ENCODE measurements at places on chromosomes 4 and X.
A peak's percentile ranks its signal among the peaks of the same experiment; 100 is the strongest.

GRCh38 chrX:126177133-126177840 is 11.2 kb upstream of the DCAF12L2 start:
- DNase-seq, result no peak

DNA sequence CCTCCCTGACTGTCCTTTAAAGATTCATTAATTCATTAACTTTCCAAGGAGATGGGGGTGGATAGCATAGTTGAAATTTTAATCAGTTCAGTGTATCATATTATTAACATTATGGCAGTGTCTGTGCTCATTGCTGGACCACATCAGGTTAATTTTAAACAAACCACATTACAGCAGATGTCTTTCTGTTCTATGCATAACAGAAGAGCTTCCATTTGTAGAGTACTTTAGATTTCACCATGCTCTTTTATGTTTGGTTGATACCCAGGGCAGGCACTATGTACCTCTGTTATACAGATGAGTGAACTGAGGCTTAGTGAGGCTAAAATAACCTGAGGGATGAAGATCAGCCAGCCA is 41.1 kb downstream of the AFF2 start:
- DNase-seq, result no peak

DNA sequence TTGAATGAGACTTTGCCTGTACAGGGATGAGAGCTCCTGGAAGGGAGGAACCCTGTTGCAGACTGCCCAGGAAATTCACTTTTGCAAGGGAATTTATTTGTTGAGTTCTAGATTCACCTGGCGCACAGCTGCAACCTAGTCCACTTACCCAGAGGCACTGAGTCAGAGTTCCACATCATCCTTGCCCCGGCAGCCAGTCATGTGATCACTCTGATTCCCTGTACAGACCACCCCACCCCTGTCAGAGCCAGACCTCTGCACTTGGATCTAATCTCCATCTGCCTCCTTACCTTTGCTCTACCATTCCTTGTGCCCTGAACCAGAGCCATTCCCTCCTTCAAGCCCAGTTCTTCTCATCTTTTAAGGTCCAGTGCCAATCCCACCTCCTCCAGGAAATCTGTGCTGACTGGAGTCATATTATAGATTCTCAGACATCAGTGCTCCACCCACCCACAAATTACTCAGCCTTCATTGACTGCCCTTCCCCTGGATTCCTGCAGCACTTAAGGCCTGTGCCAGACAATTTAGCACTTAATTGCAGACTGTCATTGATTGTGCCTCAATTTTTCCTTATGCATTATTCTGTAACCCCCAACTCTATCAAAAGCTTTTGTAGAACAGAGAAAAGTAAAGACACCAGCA is 84.1 kb upstream of the MAGEA4 start:
- DNase-seq, result no peak

GRCh38 chrX:49171752-49172279 is at the start of gene PLP2:
Gene PLP2, plus strand, starts transcription at chrX:49171898. Its CDS starts 103 bp downstream, at chrX:49172001.
- peak; percentile 77 for DNase-seq

GRCh38 chr4:108072300-108072699 is 82.6 kb downstream of the HADH start:
- DNase-seq, result no peak

DNA sequence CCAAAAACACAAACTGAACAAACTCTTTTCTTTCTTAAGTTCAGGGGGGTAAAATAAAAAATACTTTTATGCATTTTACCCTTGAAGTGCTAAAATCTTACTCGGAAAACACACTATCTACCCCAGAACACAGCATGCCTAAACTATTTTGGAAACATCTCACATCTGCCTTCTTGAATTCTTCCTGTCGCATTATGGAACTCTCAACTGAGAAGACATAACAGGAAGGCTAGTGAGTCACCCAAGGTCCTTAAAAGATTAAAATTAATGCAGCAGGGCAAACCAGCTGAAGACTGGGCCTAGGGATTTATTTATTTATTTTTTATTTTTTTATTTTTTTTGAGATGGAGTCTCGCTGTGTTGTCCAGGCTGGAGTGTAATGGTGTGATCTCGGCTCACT is 208.2 kb downstream of the APBB2 start:
- no peak for DNase-seq

DNA sequence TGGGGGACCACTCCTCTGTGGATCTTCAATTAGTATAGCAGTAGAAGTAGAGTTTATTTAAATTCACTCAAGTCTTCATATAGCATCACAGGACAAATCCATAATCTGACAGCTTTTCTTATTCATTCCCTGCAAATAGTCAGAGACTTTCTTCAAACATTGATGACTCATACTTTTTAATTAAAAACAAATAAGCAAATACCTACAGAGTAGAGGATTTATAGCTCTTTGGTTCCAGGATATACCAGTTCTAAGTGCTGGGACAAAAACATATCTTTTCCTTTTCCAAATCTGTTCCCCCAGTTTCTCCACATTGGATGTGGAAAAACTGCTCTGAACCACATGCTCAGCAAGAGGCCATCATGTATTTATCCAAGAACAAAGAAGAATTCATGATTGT is 24.1 kb downstream of the EMCN start:
- no peak for DNase-seq

- no peak for DNase-seq
Observed at GRCh38 chr4:148151806-148152205, 290.4 kb downstream of the NR3C2 start.

DNA sequence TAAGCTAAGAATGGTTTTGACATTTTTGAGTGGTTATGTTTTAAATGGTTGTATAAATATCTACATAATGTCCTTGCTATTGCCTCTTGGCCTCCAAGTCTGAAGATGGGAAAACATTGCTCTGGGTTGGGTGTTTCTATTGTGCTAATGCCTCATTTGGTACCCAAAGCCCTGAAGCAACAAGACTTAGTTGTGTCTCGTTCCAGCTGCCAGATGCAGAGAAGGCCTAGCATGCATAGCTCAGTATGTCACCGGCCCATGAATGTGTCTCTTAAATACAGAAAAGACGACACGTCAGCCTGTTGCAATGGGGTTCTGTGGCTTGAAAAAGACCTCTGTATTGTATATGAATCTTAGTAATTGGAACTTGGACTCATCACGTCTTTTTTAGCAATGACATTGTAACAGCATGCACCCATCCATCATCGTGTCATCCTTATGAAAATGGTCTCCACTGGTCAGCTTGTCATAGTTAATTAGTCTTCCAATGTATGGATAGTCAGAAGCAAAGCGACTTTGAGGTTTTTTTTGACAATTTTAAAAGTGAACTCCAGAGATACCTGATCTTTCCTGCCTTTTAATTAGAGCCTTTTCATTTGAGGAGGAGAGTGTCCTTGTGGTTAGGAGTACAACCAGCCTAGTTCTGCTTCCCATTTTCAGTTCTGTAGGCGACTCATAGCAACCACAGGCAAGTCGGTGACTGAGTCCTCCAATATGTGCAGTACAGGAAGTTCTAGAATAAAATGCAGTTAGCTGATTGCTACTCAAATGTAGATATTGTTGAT is 126.4 kb upstream of the GATB start:
- no peak for DNase-seq

DNA sequence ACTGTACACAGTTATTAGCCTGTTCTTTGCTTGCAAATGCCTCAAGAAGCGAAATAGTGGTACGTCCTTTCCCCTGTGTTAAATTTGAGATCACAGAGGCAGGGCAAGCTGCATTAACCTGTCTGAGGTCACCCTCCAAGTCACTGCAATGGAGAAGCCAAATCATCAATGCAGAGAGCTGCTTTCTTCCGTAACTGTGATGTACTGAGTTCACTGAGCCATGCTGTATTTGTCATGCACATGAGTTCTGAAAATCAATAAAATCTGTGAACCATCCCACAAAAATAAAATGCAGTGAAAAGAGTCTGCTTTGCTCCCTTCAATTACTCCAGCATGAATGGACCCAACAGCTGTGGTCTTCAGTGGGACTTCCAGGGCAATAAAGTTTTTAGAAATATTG is 393.5 kb downstream of the KCNIP4 start:
- no peak for DNase-seq

DNA sequence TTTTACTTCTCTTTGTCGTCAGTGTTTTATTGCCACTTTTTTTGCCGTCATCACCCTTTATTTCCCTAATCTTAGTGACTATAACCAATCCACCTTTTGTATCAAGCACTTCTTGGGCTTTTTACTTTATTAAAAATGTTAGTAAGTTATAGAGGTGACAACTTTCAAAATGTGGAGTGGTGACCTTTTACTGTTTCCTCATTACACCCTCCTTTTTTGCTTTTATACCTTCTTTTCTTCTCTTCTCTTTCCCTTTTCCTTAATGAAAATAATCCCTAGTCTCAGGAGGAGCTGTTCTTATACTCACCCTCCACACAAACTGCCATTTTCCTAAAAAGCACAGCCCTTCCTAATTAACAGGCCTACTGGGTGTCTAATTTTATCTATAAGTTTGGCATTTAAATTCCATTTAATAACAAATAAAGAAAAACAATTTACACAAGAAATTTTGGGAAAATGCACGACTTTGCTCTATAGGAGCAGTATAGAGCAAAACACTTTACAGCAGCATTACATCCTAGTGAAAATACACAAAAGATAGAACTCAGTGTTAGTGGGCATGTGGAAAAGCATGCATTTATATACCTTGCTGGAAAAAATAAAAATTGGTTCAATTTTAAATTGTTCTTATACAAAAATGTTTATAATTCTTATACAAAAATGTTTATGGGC is 27.3 kb downstream of the BBS12 start:
- DNase-seq, result no peak

DNA sequence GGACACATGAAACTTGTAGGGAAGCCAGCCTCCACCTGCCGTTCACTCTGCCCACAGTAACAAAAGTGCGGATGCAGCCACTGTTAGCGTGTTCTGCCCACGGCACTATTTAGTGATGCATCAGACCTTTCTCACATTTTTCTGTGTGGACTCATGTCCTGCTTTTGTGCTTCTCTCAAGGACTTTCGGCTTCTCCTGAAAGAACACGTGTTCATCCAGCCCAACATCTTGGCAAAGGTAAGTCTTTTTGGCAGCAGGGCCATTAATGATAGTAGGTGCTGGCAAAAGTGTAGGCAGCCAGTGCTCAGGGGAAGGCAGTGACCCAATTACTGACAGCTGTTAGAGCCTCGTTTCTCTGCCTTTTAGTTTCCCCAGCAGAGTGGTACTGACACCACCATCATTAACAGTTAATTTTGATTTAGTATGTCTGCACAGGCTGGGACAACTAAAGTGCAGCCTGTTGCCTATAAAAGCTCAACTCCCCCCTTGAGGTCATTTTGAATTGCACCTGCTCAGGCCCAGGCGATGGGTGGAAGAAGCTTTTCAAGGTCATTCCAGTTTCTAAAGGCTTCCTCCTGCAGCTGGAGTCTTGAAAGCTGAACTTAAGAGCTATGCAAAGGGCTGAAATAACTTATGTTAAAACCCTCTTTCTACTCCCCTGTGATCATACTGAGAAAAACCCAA is 54.5 kb upstream of the HPSE start:
- DNase-seq, result no peak

- DNase-seq, result no peak
Observed at GRCh38 chrX:14300376-14300775, 229.0 kb upstream of the GLRA2 start.

DNA sequence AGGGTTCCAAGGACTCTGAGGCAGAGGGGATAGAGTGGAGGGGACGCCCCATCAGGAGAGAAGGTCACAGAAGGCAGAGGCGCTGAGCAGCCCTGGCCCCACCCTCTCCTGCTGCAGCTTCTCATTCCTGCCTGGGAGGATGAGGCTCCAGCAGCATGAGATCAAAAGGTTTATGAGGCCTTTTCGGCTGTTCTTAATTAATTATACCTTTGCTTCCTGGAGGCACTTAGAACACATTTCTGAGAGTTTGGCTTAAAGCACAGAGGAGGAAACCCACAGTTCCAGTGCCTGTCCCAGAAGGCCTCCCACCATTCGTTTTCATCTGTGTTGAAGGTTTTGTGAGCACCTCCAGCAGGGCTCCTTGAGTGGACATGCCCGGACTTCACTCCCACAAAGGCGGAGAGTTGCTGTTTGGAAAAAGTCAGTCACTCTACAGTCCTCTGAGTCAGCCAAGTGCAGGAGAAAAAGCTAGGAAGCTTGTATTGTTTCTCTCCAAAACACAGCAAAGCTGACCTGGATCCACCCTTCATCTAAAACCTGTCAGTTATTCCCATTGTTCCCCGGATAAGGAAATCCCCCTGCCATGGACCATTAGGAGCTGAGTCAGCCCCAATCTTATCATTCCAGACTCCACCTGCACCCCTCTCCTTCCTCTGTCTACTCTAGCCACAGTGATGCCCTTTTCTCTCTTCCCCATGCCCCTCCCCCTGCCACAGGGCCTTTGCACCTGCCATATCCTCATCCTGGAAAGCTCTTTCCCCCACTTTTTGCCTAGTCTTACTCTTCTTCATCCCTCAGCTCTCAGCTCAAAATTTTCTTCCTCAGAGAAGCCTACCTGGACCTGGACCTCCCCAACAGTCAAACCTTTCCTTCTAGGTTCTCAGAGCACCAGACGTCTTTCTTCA is 276.8 kb downstream of the FBXW7 start:
- DNase-seq, result no peak

- DNase-seq, result no peak
Observed at GRCh38 chr4:91963486-91963885, 340.3 kb upstream of the GRID2 start.

DNA sequence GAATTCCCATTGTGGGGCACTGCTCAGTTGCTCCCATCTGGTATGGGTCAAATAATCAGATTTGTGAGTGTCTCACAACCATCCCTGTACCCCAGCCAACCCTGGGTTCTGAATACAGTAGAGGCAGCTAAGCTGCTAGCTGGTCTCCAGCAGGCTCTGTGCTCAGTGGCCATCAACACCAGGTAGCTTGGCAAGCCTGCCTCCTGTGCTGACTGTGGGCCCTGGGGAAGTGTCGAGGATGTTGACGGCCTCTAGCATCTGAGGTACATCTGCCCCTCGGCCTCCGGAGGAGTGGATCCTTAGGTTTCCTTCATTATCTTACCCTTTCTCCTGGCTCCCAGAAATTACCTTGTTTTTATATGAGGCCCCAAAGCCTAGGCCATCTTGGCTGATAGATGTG is 13.3 kb downstream of the RNF4 start:
- no peak for DNase-seq

GRCh38 chrX:104343428-104344129 is 88.8 kb upstream of the ESX1 start:
- no peak for DNase-seq

DNA sequence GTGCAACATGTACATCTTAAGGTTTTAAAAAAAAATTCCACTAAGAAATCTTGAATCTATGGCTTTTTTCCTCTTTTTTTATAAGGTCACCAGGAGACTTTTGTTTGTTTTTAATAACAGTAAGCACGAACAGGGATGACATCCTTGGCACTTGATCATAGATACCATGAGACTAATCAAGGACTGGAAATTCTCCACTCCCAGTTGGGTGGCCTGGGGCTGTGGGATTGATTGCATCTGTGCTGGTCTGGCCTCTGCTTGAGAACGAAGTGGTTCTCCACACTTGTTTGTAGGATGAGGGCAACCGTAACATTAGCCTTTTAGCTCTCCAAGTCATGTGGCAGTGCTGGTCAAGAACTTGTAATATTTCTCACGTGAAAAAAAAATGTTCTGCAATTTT is 35.4 kb downstream of the SNX25 start:
- no peak for DNase-seq

- DNase-seq, result no peak
Observed at GRCh38 chrX:10932842-10933440, 178.2 kb upstream of the HCCS start.

Measured in stimulated activated CD4-positive, alpha-beta T cell treated with anti-CD3 and anti-CD28 coated beads, Interleukin-4, amount 100 ng/mL, for 4 hours (primary cell).